CMK (cell line): ENCODE measurements at places on chromosomes 2 and 18.

- DNase-seq: no peak
Observed at GRCh38 chr18:77101410-77102258, 30.9 kb downstream of the MBP start.

DNA sequence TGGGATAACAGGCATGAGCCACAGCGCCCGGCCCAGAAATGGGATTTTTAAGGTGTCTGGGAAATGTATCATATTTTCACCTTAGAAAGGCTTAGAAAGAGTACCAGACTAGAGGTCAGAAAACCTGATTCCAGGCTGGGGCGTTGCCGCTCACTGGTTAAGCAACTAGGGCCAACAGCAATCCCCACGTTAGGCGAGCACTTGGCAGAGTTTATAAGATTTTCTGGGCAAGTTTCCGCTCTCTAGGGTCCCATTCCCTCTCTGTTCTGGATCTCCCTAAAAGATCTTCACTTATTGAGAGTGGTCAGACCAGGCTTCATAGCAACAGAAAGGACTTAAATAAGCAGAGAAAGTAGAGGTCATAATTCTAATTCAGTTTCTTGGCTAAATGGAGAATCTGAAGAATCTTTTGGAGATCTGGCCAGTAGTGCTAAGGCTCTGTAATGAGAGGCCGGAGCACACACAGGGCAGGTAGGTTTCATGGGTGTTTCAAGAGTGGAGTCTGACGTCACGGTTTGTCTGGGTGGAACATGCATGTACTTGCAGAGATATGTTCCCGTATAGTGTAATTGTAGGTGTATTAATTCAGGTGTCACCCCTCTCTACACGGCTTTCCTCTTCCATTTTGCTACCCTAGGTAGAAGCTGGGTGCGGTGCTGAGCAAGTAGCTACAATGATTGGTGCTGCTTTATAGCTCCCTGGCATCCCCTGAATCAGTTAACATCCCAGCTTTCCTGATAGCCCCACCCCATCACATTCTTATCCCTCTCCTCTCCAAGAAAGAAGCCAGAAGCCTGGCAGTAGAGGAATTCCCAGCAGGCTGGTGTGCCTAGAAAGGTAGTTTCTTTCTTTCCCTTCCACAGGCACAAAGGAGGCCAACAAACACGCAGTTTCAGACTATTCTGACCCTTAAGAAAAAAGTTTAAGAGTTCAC, 4.4 kb upstream of the SMAD7 start:
- DNase-seq: no peak

DNA sequence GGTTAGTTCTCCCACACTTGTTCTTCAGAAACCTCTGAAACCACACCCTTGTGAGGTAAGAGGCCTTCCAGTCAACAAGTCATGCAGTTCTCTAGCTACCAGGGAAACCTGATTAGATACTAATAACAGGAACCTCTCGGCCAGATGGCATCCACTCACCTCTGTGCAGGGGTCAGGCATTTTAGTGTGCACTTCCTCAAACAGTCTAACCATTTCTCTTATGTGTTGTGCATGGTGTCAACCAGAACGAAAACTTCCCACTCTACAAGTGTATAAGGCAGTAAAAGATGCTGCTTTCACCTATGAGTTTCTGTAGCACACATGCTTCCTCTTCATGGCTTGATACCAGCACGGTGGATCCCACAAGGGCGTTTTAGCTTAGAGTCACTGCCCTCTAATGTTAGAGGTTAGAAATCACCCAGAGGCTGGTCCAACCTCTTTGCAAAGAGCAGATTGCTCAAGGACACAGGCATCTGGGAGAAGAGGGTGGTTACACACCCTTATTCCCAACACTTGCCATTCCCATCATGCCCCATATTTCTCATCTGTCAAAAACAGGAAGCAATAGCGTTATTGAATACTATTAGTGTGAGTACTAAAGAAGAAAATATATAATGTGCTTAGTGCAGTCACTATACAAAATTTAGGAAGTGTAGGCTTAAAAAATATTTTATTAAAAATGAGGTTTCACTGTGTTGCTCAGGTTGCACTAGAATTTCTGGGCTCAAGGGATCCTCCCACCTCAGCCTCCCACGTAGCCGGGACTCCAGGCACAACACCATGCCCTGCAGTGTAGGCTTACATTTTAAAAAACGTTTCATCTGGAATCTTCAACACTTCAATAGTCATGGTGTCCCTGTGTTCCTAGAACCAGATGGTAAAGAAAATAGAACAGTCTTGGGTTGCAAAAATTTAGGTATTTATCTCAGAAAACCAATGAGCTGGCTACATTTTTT, 34.5 kb upstream of the RAB31 start:
- no peak for DNase-seq

DNA sequence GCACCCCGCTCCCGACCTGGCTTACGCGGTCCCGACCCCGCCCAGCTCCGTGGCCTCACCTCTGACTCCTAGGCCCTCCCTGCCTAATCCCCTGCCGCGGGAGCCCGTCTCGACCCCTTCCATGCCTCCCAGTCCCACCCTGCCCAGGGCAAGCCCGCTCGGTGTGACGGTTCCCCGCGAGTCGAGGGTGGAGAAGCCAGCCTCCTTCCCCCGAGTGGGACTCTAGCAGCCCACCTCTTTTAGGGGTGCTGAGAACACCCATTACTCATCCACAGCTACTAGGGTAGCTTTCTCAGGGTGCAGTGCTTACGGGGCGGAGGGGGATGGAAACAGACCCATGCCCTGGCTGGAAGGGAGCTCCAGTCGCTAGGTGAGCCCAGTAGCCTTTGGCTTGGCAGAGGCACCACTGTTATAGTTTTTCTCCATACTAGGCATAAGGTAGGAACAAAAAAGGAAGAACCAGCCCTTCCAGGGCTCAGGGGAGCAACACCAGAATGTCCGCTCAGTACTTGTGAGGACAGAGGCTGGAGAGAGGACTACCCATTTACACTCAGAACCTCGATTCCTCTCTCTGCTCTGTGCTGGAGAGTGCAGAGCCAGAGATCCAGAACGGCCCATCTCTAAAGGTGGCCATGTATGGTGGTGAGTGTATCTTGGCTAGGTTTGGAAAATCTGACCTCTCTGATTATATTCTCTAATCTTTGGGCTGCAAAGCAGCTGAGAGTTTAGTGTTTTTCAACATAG, 606 bp downstream of the AGBL5 start:
- no peak for DNase-seq

DNA sequence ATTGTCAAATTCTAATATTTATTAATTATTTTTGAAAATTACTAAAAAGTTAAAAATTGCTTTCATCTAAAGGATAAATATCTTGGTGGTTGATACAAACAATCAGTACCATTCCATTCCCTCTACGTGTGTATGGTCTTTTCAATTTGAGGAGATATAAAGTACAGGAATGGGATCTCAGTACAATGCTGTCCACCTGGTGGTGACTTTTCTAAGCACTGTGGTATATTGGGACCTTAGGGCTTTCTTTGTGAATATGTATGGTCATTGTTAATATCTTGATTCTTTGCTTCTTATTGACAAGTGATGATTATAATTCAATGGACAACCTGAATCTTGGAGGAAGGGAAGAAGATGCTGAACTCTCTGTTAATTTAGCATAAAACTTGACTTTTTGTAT, 83.1 kb downstream of the NBEAL1 start:
- DNase-seq: no peak

DNA sequence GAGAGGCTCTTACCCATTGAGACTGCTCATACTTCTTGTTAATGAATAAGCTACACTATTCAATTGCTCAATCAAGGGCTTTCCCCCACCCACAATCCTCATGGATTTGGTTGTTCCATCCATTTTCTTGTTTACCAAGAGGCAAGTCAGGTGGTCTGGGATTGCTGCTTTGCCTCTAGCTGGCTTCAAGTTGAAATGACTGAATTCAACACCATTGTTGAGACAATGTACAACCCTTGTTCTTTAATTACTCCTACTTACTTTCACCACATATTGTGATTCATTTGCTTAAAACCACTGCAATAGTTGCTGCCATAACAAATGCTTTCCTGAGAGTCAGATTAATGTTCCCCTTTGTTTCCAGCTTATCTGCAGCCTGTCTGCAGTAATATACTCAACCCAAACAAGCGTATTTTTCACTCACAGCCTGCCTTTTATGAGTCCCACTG, 532.2 kb downstream of the RIT2 start:
- no peak for DNase-seq
